ENCODE measurements at places on chromosomes 2 and 18.

- peak; percentile 26 for DNase-seq
These were observed 31.1 kb upstream of the SATB2 start for GRCh38 chr2:199488772-199489400.

GRCh38 chr2:16685340-16685715 lies 19.7 kb upstream of the CYRIA start:
- DNase-seq, result no peak

DNA sequence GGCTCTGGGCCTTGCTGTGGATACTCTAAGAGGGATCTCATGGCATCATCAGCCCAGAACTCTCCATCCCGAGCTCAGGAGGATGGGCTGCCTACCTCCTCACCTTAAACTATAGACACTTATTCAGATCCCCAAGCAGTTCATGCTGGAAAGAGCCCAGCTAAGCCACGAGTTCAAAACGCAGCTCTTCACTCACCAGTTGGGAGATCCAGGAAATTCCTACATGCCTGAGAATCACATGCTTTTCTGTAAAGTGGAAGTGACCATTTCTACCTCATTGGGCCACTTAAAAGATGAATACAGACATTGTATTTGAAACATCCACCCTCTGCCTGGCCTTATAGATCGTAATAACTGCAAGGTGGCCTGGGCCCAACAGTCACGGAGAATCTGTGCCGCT lies 6.6 kb downstream of the ATOH8 start:
- no peak for DNase-seq

- DNase-seq, result no peak
These were observed 100.7 kb downstream of the C2orf74 start for GRCh38 chr2:61262699-61263098.

- DNase-seq, result no peak
These were observed 169.9 kb downstream of the MYO1B start for GRCh38 chr2:191415101-191415500.

- DNase-seq, result no peak
These were observed 94.8 kb upstream of the THOC1 start for GRCh38 chr18:362311-363290.

- DNase-seq, result peak; percentile 72
These were observed 36.5 kb downstream of the EFR3B start for GRCh38 chr2:25078170-25079049.
